Hematopoietic multipotent progenitor cell (in vitro differentiated cells): ENCODE measurements at places on chromosomes 3 and 15. TPM values are rescaled to one million over a fixed set of nuclear protein-coding genes. Genes with fewer than 3 reads are reported as not detected.
A peak's percentile ranks its signal among the peaks of the same experiment; 100 is the strongest.

CCDC33 gene
- total RNA-seq, result not detected

SMARCC1 gene
- 50.9 TPM for total RNA-seq

GCHFR gene
- 25.3 TPM for total RNA-seq

ZNF502 gene
- 1.3 TPM for total RNA-seq

NANOGP8 gene
- 0.27 TPM for total RNA-seq

ATP10A gene
- 9.7 TPM for total RNA-seq

HCN4 gene
- under 0.01 TPM for total RNA-seq

C3orf20 gene
- total RNA-seq, result under 0.01 TPM

NR1I2 gene
- total RNA-seq, result 2.4 TPM

CD86 gene
- 0.27 TPM for total RNA-seq

ERICH6 gene
- total RNA-seq, result not detected

CHST13 gene
- total RNA-seq, result 36.4 TPM

ATOSA gene
- total RNA-seq, result 30.7 TPM

CLDN1 gene
- not detected for total RNA-seq

COX17 gene
- total RNA-seq, result 7.5 TPM

MKRN2OS gene
- not detected for total RNA-seq

ROPN1B gene
- total RNA-seq, result not detected

PLA2G4F gene
- not detected for total RNA-seq

FAM3D gene
- not detected for total RNA-seq

MCTP2 gene
- total RNA-seq, result 94.8 TPM

MEF2A gene
- total RNA-seq, result 15.1 TPM

GRCh38 chr3:195093731-195094130, 177.2 kb downstream of the XXYLT1 start:
- DNase-seq, result no peak

DNA sequence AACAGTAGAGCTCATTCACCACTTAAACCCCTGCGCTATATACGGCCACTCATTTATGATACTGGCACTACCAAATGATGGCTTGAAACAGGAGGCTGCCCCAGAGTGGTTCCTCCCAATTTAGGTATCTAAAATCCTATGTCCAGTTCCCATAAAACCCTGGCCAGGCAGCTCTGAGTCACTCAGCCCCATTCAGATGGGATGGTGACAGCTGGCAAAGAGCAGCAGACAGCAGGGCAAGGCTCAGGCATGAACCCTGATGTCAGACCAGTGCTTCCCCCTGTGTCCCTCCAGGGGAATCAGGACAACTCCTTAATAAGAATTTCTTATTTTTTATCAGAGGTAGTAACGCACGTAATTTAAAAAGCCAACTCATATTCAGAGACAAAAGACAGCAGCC, 77.2 kb upstream of the RNU6-1 start:
- no peak for DNase-seq

GRCh38 chr3:69011096-69011730, 2.3 kb downstream of the EOGT start:
- no peak for DNase-seq

GRCh38 chr3:122697952-122698620, 17.4 kb downstream of the PARP14 start:
- no peak for DNase-seq

DNA sequence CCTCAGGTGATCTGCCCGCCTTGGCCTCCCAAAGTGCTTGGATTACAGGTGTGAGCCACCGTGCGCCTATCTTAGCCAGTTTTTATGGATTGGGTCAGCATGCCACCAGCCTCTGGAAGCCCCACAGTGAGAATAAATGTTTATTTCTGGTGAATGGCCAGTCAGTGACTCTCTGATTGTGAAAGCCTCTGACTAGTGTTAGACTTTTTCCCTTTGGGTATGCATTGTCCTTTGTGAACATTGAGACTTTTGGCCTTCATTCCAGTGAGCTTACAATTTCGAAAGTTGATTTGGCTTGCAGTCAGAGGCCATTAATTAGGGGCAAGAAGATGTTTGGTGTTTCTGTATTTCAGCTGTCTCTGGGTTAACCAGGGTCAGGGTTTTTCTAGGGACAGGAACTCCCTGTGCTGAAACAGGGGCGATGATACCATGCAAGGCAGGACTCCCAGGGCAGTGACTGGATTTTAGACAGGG, 274.5 kb upstream of the C2CD4B start:
- DNase-seq, result no peak

GRCh38 chr3:79233431-79234060, 534.3 kb downstream of the ROBO1 start:
- no peak for DNase-seq

DNA sequence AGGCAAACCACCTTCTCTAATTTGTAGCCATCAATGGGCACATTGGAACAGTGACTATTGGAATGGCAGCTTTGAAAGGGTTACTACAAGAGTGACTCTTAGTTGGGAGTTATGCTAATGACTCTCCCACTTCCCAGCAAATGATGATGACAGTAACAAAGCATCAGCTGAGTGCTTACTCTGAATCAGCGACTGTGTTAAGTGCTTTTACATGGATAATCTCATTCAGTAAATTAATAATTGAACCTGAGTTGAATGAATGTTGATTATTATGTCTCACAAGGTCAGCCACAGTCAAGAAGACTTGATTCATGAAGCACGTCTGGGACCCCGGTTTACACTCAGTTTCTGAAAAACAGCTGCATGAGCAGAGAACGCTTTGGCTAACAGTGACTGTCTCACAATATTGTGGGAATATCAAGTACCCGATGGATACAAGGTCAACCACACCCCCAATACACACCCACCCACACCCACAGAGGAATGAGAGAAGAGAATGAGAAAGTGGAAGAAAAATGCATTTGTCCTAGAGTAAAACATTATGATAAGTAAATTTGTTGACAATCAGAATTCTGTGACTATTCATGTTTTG, 242.0 kb upstream of the FEZF2 start:
- no peak for DNase-seq

GRCh38 chr15:74593122-74593521, 22.5 kb upstream of the CLK3 start:
- no peak for DNase-seq

GRCh38 chr3:161946443-161946960, 449.9 kb downstream of the OTOL1 start:
- no peak for DNase-seq

GRCh38 chr3:125594125-125594524, 1.2 kb downstream of the OSBPL11 start:
- DNase-seq, result peak; percentile 67

- DNase-seq, result no peak
Observed at GRCh38 chr3:43627360-43627759, 5.5 kb upstream of the ANO10 start.

GRCh38 chr3:141333836-141334626, 34.3 kb upstream of the ZBTB38 start:
- no peak for DNase-seq

DNA sequence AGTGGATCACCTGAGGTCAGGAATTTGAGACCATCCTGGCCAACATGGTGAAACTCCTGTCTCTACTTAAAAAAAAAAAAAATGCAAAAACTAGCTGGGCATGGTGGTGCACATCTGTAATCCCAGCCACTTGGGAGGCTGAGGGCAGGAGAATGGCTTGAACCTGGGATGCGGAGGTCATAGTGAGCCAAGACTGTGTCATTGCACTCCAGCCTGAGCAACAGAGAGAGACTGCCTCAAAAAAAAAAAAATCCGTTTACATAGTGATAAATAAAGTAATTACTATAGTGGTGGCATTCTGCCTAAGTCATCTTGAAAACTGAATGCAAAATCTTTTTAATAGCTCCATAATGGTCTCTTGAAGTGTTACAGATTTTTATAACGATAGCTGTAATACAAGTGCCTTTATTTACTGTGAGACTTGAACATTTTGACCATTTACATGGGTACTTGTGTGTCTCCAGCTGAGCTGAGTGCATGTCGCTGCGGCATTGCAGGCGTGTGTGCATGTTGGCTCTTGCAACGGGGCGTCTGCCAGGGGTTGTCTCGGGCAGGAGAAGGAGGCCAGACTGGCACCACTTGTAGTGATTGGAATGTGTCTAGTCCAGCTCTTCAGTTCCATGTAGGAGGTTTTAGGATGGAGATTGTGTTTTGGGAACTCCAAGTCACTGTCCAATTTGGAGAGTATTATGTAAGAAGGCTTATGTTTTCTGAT, 111.9 kb downstream of the IGF1R start:
- no peak for DNase-seq

DNA sequence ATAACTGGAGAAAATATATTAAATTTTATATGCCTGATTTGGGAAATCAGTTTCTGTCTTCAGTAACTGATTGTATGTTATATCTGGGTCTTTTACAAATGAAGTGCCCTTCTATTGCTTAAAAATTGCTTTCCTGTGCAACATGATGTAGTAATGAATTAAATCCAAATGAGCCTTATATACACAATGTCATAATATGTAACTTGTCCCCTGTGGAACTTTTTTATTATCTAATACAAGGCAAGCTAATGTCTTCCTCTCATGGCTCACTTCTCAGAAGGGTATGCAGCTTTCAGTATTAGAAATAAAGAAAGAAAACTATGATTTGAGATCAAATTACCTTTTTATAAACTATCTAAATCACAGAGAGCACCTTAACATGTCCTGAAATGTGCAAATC, 248.9 kb downstream of the NAALADL2 start:
- no peak for DNase-seq

GRCh38 chr3:171940151-171940649, 97.1 kb downstream of the TMEM212 start:
- no peak for DNase-seq

DNA sequence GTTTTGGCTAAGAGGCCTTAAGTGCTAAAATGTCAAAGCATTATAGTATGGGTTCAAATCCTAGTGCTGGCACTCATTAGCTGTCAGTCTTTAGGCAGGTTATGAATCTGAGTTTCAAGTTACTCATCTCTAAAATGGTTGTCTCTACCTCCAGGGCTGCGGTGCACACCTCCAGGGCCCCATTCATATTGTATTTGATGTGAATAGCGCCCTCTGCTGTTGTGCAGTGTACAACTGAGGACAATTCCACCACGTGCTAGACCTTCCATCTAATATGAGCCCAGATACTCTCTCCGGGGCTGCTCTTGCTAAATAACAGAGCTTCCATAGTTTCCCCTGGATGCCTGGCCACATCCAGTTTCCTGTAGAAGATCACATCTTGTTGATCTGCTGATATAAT, 54.3 kb downstream of the OXNAD1 start:
- no peak for DNase-seq

DNA sequence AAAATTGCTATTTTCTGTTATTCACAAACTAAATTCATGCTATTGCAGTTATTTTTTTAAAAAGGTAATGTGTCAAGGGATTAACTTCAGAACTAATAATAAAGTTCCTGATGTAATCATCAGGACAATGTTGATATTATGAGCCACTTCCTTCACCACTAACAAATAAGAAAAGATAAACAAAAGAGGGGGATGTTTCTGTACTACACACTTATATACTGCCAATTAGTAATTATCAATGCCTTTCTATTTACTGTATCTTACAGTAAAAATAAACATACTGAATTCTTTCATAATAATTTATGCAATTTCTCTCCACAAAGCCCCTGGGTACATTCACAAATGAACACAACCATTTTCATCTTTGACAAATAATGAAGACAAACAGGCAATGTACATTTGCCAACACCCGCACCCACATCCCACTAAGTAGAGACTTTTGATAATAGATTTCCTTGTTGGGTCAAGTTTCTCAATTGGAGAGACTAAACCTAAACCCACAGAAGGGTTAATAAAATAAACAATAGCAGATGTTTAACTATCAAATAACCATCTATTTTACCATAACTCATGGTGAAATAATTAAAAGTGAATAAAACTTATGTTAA, 3.7 kb downstream of the CBLB start:
- DNase-seq, result no peak

GRCh38 chr3:28544831-28545230, 196.2 kb upstream of the AZI2 start:
- no peak for DNase-seq

- DNase-seq, result no peak
Observed at GRCh38 chr3:132622148-132622547, 25.1 kb downstream of the ACKR4 start.

DNA sequence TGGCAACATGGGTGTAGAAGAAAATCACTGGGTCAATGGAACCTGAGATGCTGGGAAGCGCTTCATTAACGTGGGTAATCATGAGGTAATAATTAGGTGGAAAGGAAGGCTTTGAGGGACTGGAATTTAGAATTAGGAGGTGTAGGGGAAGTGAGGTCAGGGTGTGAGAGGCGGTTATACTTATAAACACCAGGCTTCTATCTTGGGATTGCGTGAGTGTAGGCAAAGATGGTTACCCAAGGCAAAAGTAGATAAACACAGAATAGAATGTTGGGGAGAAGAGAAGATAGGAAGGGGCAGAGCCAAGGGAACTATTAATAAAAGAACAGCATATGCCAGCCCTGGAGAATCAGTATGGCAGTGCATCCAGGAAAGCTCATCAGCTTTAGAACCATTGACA, 3.3 kb upstream of the AQP9 start:
- DNase-seq, result no peak

DNA sequence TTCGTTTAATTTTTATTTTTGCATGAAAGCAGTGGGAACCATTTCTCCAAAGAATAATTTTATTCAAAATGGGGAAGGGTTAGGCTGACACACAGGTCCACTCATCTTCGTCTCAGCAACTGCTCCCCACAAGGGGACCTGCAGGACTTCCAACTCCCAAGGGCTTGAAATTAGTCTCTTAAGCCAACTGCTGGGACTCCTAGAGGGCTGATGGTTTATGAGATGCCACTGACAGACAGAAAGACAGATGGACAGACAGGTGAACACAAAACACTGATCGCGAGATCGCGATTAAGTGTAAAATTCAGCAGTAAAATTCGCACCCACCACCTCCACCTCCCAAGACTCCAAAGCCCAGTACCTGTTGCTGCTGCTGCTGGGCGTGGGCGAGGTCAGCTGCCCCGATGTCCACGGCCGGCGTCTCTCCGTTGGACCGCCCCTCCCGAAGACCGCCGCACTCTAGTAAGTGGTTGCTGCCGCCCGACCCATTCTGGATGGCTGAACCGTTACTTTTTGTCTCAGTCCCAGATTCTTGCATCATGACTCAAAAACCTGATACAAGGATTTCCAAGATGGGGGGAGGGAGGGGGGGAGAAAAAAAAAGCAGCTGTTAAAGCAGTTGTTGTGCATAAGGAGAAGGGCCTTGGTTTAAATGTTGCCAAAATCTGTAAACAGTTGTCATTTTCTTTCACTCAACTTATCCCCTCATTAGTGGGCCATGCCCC, 385.5 kb downstream of the FOXP1 start:
- no peak for DNase-seq

GRCh38 chr3:125965505-125965904, 3.5 kb upstream of the ROPN1B start:
- DNase-seq, result no peak

- no peak for DNase-seq
Observed at GRCh38 chr3:18422972-18423371, 2.2 kb downstream of the SATB1 start.

- DNase-seq, result no peak
Observed at GRCh38 chr3:141401095-141401494, 32.8 kb downstream of the ZBTB38 start.
